Effector CD8-positive, alpha-beta T cell (primary cell): ENCODE measurements at places on chromosomes 4 and X.
A peak's percentile ranks its signal among the peaks of the same experiment; 100 is the strongest.

DNA sequence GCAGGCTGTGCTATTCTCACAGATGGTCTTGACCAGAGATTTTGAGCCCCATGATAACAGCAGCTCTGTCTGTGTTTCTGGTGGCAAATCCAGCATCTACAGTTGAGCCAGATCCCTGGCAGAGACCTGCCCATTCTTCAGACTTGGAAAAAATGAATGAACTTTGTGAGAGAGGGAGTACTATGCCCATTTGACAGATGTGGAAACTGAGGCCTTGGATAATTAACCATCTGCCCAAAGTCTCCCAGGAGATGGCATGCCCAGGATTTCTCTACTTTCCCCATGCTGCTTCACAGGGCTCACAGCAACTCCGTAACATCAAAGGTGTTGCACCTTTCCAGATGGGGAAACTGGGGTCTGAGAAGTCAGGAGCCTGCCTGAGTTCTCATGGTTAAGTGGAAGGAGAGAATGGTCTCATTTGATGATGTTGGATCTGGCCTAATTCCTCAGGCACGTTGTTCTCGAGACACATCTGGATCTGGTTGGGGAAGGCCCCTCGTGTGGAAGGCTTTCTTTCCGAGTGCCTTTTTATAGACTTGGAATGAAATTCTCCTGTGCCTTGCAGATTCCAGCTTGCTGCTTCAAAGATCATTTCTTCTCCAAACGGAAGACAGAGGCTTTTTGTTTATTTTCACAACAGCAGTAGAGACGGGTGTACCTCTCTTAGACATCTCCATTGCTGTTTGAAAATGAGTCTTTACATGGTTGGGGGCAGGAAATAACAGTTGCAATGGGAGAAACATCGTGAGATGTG is 73.3 kb upstream of the STX18 start:
- DNase-seq = no peak

GRCh38 chrX:103157496-103158316 is 57.2 kb upstream of the BEX4 start:
- DNase-seq = no peak

- DNase-seq = no peak
Observed at GRCh38 chr4:118798658-118799057, 37.3 kb downstream of the SEC24D start.

DNA sequence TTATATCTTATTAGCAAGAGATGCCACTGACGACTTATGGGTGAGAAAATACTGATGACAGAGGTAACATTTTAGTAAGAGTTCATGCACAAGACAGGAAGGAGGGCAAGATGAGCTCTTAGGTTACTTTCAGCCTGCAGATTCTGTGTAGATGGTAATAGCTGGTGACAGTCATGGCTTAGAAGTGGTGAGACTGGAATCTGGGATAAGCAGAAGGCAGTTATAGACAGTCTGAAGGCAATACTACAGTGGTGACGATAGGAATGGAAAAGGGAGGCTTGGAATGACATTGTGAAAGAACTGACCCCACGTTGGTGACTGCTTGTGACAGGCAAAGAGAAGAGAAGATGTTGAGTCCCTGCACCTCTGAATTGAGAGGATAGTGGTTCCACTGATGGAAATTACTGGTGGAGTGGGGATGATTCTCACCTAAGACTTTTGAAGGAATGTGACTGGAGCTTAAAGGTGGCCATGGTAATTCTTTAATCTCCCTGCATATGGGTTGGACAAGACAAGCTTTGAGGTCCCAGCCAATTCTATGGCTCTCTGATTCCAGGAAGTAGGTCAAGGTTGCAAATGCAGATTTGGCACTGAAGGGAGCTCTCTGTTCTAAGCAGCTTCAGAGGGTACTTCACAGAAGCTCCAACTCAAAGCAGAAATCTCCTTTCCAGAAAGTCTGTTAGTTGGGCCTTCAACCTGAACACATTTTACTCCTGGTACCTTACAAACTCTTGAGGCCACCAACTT is 99.7 kb downstream of the RASL11B start:
- DNase-seq = no peak

- DNase-seq = no peak
Observed at GRCh38 chr4:111849746-111850284, 295.4 kb upstream of the FAM241A start.

GRCh38 chr4:11914406-11914805 is 485.7 kb upstream of the HS3ST1 start:
- no peak for DNase-seq

DNA sequence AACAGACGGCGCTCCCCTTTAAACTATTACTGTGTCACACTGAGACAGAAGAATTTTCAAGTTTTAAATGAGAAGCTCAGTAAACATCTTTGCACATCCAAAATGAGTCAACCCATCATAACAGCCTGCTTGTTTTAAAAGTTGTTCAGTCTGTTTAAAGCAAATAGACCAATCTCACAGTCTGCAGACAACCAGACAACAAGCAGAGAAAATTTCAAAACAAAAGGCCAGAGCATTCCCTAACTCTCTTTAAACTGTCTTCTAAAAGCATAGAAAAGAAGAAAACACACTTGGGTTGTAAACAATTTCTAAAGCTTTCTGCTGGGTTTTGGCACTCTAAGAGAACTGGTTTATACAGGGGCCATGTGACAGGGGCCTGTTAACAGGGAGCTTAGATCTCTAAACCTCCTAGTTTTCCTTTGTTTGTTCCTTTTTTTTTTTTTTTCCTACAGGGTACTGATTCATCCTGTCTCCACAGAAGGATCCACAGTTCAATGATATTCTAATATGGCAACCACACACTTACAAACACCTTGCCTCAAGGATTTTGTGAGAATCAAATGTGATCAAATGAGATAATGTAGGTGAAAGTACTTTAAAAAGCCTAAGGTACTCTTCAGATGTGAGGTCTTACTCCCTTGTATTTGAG is 100.8 kb upstream of the MAML3 start:
- DNase-seq = no peak

DNA sequence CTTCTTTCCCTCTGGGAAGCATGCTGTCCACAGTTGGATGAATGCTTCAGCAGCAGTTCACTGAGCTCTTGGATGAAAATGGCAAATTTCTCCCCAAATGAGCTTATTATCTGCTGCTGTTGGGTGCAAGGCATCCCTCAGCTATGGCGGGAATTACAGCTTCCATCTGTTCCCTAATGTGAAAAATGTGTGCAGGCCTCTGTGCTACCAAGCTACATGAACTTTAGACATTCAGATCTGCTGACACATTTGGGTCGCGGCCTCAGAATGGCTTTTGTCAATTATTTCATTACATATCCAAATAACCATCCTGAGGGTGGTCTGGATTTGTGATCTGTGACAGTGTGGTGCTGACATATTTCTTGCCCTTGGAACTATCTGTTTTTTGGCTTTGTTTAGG is 119.5 kb upstream of the SCML1 start:
- DNase-seq = no peak

- DNase-seq = no peak
Observed at GRCh38 chr4:7937006-7937405, 2.7 kb downstream of the AFAP1 start.

DNA sequence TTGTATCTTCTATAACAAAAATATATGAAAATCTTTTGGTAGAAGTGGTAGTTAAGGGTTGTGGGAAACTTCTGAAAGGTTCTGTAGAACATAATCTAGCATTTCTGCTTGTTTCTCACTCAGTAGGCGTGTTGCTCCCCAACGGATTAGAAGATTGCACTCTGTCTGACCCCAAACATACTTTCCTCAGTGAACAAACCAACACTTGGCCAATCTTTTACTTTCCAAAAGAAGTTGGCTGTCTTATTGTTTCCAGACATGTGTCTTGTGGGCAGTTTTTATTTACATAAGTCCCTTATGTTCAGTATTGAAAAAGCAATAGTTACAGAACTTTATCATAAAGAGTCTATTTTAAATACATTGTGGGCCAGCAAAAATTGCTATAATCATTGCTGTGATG is 312.8 kb upstream of the EPHA5 start:
- no peak for DNase-seq

DNA sequence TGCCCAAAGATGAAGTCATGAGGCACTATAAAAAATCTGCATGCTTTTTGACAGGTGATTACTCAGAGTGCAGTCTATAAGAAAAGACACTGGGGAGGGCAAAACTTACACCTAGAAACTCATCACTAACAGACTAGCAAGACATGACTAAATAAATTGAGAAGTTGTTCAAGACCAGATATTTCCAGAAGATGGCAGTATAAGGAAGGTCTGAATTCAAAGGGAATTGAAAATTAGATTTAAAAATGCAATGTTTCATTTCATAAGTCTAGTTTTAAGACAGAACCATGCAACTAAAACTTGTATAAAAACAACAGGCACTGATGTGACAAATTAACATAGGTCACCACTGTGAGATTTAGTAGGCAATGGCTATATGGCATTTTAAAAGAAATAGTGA is 232.5 kb upstream of the POF1B start:
- no peak for DNase-seq

DNA sequence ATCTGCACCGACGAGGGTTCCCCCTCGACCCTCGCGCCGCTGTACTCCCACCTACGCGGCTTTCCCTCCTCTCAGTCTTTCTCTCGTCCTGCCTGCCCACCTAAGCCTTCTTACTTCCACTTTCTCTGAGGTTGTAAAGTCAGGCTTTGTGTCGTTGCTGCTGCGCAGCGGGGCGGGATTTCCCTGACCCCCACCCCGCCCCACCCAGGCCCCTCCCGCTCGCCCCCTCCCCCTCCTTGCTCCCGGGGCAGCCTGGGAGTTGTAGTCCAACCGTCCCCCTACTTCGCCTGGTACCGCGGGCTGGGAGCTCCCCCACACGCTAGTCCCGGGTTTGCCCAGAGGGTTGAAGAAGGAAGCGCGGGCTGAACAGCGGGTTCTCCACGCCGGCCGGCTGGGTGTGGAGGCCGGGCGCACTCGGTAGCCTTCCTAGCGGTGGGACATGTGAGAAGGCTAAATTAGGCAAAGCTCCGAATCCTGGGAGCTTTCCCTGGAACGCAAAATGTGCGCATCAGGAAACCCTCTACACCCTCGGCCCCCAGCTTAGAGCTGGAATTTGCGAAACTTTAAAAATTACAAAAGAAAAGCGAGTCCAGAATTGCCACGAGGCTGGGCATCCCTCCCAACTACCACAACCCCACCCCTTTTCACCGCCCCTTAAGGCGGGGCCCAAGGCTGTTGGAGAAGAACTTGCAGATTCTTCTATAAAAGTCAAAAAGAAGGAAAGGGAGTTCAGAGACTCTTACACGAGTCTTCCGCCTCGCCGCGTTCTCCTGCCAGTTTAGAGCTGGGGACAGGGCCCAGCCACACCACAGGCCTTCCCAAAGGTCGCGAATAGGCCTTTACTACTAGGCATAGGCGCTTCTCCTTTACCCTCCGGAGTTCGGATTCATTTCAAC is at the start of gene ATP11C:
ATP11C (minus strand) TSS at position 153 of the 896 bp plus-strand sequence. CDS start 1,011 bp downstream, outside the sequence.
- peak; percentile 75 for DNase-seq

GRCh38 chr4:105257817-105258495 is 111.3 kb downstream of the TET2 start:
- no peak for DNase-seq

DNA sequence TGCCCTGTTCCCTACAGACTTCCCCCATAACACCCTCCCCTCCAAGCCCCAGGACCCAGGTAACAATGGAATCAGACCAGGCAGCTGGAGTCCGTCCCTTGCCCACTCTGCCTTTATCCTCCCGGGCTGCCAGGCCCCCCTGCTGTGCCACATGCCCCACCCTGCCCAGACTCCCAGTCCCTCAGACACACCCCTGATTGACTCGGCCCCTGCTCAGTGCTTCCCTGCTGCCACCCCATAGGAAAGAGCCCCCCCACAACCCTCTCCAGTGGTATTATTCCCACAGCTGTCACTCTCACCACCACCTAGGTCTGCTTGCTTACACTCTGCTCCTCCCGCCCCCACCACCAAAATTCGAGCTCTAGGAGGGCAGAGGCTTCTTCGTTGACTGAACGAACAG is 4.7 kb upstream of the NAA10 start:
- DNase-seq = no peak

- no peak for DNase-seq
Observed at GRCh38 chr4:107793996-107794395, 30.7 kb upstream of the SGMS2 start.

- no peak for DNase-seq
Observed at GRCh38 chr4:114025176-114025777, 45.8 kb upstream of the ARSJ start.

DNA sequence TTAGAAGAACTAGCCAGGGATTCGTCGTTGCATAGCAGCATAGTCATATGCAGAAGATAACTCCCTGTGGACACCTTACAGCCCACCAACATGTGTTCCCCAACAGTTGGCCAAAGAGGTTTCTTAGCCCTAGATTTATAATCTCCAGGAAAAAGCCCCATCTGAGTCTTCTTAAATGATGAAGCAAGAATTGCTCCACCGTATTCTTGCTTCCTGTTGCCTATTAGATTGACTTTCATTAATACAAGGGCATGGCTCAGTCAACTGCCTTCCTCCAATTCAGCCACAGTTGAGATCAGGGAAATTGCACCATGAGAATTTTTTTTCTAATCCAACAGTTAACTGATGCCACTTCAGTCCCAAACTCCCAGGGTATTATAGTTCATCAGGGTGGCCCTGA is 5.2 kb upstream of the AFF2 start:
- no peak for DNase-seq

GRCh38 chrX:17792826-17793225 is 55.5 kb downstream of the SCML1 start:
- DNase-seq = peak; percentile 56

GRCh38 chr4:7933651-7934510 is 5.8 kb downstream of the AFAP1 start:
- no peak for DNase-seq

DNA sequence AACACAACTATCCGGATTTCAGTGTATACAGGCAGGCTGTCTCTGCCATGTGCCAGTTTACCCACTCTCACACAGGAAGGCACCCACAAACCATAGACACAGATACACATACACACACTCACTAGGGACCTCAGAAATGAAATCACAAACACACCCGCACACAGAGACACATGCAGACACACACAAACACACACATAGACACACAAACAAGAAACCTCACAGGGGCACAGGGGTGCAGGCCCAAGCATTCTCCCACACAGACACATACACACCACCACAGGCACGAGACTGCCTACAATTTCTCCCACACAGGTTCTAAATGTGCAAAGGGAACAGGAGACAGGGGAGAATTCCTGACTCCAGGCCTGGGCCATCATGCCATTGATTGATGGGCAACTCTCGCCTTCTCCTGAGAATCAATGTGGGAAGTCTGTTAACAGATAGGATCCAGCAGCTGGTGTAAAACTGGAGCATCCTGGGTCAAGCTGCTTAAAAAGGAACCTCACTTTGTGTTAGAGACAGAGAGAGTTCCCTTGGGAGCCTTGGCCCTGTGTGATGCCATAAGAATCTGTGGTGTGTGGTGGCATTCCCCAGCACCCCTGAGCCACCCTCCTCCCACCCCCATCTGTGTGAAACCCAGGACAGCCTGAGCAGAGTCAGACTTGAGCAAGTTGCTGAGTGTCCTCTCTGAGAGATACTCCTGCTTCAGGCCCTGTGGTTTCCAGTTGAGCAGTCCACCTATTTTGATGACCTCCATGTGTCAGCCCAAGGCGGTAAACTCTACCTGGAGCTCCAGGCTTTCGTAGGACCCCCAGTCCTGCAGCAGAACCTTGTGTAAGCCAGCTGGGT is 33.9 kb downstream of the NBDY start:
- no peak for DNase-seq
